ENCODE measurements at places on chromosomes 4 and X. TPM values are rescaled to one million over a fixed set of nuclear protein-coding genes. Genes with fewer than 3 reads are reported as not detected.
A peak's percentile ranks its signal among the peaks of the same experiment; 100 is the strongest.

Gene MFSD8
- 38.8 TPM for total RNA-seq

Gene PAGE2
- total RNA-seq, result not detected

Gene JCHAIN
- total RNA-seq, result 2.7 TPM

Gene DNAAF6
- not detected for total RNA-seq

Gene GRIA2
- 0.49 TPM for total RNA-seq

Gene CFAP99
- not detected for total RNA-seq

Gene SERPINA7
- total RNA-seq, result not detected

Gene ABLIM2
- 15.5 TPM for total RNA-seq

Gene UNC5C
- 12.0 TPM for total RNA-seq

Gene JADE3
- 5.2 TPM for total RNA-seq

GRCh38 chr4:147772459-147772969 lies 40.6 kb downstream of the ARHGAP10 start:
- no peak for DNase-seq

- no peak for DNase-seq
These were observed 55.0 kb upstream of the NR3C2 start for GRCh38 chr4:148497258-148497657.

DNA sequence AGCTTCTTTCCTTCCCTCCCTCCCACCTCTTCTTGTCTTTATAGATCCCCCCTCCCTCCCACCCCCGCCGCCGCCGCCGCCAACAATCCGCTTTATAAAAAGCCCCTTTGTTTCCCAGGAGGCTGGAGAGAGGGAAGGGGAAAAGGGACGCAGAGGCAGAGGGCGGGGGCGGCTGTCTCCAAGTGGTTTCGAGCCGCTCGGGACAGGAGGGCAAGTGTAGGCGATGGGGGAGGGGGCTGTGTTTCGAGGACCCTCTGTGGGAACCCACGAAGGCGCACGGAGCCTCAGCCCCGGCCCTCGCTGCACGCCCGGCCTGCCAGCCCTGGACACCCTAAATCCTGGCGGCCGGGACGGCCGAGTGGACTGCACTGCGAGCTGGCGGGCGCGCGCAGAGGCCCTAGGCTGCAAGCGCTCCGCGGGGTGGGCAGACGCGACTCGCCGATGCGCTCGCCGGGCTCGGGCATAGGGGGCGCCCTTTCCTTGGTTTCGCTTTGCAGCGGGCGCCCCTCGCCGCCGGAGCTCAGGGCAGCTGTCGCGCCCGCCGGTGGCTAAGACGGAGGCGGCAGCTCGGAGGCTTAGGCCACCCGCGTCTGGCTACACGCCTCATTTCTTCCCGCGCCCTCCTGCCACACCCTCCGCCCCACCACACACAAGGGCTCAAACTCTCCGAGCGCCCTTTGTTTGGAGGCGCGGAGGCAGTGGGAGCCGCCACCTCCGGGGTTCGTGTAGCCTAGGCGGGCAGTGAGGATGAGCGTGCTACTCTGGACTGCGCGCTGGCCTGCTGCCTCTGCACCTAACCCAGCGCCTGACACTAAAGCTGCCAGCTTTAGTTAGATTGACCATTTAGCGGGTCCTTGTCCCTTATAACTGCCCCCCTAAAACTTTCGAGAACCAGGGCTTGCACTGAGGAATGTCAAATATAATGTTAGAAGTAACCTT lies 2.2 kb downstream of the MAMLD1 start:
- DNase-seq, result peak; percentile 82

DNA sequence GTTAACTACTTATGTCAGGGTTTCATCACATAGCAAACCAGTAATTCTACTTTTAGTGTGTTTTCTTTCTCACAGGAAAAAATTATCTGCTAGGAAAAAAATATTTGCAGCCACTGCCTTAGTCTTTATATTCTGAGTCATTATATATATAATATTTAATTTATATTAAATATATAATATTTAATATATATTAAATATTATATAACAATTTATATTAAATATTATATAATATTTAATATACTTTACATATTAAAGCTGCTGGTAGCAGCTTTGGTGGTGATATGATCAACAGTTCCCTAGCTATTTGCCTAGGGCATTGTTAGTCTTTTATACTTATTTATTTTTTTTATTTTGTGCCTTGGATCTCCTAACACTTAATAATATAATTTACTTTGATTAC lies 381.6 kb downstream of the STIM2 start:
- no peak for DNase-seq

DNA sequence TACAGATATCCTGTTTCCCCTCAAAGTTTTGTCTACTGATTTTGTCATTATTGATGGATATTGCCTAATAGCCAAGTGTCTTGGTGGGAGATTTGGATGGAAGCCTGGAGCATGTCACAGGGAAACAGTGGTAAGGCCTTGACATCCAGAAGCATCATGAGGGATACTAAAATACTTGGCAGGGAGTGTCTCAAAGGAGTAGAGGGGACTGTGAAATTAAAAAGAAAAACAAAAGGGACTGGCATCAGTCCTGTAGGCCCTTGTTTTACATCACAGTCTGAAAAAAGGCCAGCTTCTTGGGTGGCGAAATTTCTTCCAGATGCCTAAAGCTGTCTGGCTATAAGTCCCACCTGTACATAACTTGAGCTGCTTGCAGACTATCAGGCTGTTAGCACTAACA lies 83.8 kb downstream of the GUCY2F start:
- no peak for DNase-seq

- DNase-seq, result no peak
These were observed 27.4 kb upstream of the CCSER1 start for GRCh38 chr4:90099812-90100211.

- DNase-seq, result no peak
These were observed 232.4 kb downstream of the LDB2 start for GRCh38 chr4:16665942-16666551.

DNA sequence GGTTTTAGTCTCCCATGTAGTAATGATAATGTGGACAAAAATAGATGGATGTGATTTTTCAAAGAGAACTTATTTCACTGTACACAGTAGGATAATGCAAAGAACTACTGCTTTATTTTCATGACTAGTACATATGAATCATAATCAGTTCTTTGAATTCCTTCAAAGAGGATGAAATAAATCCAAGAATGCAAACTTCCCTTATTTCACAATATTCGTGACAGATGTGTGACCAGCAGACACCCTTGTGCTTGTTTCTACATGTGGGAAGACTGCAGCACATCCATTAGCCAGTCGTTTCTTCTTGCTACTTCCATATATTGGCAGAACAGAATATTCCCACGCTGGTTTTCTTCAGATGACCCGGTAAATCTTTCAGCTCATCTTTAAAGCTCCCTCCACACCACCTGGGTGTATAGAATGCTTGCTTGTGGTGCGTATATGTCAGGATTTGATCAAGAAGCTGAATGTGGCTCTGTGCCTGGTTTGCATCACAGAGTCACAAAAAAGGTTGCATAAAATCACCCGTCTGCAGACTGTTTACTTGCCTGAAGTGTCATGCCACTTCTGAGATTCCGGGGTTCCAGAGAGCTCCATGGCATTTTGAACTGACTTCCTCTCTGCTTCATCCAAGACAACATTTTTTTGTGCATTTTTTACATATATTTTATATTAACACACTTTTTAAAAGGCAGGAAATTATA lies 47.7 kb upstream of the FAT4 start:
- no peak for DNase-seq

- no peak for DNase-seq
These were observed 16.6 kb downstream of the CENPVL2 start for GRCh38 chrX:51665981-51666380.

- no peak for DNase-seq
These were observed 149.2 kb downstream of the SPATA18 start for GRCh38 chr4:52200339-52200725.

- no peak for DNase-seq
These were observed 96.0 kb upstream of the PPP2R3B start for GRCh38 chrX:482702-483203.

DNA sequence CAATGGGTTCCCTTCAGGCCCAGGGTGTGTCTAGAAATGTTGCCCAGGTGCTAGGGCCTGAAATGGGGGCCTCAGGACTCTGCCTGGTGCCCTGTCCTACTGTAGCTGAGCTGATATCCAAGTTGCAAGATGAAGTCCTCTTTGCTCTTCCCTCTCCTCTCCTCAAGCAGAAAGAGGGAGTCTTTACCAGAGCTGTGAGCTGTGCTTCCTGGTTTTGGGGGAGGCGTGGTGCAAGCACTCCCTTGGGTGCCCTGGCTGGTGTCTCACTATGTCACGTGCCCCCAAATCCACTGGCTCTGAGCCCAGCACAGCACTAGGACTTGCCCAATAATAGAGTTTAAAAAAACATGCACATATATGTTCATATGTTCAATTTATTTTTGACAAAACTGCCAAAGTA lies 29.3 kb upstream of the CT47A1 start:
- no peak for DNase-seq

GRCh38 chr4:26299254-26299882 lies 21.4 kb upstream of the RBPJ start:
- DNase-seq, result no peak

Measured in vagina (tissue), 2 donors.